Sigmoid colon (tissue), 7 donors: ENCODE measurements at places on chromosomes 3 and 15. TPM values are rescaled to one million over a fixed set of nuclear protein-coding genes. Genes with fewer than 3 reads are reported as not detected.
A peak's percentile ranks its signal among the peaks of the same experiment; 100 is the strongest.

Gene PDIA5
- 15.1 TPM for total RNA-seq

Gene DNAJB8
- total RNA-seq = not detected

Gene HESX1
- 3.6 TPM for total RNA-seq

Gene HTR3E
- total RNA-seq = not detected

Gene GPR149
- not detected for total RNA-seq

Gene SLC22A13
- 2.1 TPM for total RNA-seq

Gene SAMMSON
- not detected for total RNA-seq

Gene ROBO1
- 42.7 TPM for total RNA-seq

Gene C2CD4A
- total RNA-seq = not detected

Gene RCCD1
- total RNA-seq = 8.0 TPM

- no peaks in the 10 kb centered on the region for H3K4me1 ChIP-seq
- no peaks in the 10 kb centered on the region for H3K27me3 ChIP-seq
- no peak overlapping the region for H3K4me3 ChIP-seq
- DNase-seq = no peak
- no peaks in the 10 kb centered on the region for H3K36me3 ChIP-seq
- no peak overlapping the region for H3K27ac ChIP-seq
Measured at GRCh38 chr15:99931703-99932603, 198.7 kb upstream of the LYSMD4 start.

DNA sequence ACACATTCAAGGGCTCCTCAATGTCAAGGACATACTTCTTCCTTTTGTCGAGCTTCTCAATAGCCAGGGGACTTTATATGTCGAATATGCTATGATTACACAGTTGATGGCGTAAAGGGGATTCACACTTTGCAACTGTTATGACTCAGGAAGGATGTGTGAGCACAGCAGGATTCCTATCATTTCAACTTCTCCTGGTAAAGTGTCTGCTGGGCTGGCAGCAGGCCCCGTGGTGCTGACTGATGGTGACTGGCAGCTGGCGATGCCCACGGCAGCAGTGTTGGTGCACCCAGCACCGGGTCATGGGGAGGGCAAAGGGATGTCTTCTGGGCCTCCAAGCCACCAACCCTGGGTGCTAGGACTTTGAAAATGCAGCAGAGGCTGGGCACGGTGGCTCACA, 44.8 kb upstream of the GNB5 start:
- no peak for DNase-seq
- no peak overlapping the region for H3K27ac ChIP-seq
- no peak overlapping the region for H3K4me3 ChIP-seq
- no peaks in the 10 kb centered on the region for H3K4me1 ChIP-seq

DNA sequence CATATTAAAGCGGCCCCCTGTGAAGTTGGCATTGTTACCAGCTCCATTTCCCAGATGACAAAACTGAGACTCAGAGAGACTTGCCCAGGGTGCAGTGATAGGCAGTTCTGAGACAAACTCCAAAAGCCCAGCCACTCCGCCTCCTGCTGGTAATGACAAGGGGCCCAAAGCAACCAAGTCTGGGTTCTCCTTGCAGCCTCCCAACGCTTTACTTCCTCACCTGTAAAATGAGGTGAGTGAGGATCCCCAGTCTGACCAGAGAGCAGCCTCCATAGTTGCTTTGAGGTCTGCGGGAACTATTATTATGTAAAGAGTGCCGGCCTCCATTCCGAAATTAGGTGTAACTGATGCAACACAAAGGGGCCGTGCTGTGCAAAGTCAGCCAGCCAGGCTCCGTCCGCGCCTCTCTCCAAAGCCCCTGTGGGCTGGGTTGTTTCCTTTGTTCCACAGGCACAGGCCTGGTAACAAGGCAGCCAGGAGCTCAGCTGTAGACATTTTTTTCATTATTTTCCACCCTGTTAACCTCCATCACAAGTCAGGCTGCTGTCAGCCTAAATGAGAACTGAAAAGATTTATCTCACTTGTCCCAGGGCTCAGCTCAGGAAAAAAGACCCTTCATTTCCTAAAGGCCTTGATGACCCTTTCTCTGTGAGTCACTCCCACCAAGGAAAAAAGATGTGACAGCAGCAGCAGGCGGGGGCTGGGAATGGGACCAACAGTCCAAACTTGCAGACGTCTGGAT, 139.1 kb upstream of the RAD18 start:
- no peak overlapping the region for H3K27ac ChIP-seq
- H3K4me3 ChIP-seq = no peak overlapping the region
- H3K36me3 ChIP-seq = no peaks in the 10 kb centered on the region
- no peak for DNase-seq

DNA sequence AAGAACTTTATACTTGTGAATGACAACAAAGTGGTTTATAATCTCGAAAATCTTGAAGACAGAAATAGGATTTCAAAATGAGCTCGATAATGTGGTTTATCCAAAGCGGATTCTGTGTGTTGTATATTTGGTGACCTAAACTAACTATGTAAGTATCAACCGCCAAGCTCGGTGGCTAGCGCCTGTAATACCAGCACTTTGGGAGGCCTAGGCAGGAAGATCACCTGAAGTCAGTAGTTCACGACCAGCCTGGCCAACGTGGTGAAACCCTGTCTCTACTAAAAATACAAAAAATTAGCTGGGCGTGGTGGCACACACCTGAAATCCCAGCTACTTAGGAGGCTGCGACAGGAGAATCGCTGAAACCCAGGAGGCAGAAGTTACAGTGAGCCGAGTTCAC, 2.2 kb downstream of the ATP13A3 start:
- H3K4me3 ChIP-seq = no peak overlapping the region
- no peaks in the 10 kb centered on the region for H3K36me3 ChIP-seq
- no peaks in the 10 kb centered on the region for H3K4me1 ChIP-seq
- H3K27me3 ChIP-seq = no peaks in the 10 kb centered on the region
- no peak overlapping the region for H3K27ac ChIP-seq

DNA sequence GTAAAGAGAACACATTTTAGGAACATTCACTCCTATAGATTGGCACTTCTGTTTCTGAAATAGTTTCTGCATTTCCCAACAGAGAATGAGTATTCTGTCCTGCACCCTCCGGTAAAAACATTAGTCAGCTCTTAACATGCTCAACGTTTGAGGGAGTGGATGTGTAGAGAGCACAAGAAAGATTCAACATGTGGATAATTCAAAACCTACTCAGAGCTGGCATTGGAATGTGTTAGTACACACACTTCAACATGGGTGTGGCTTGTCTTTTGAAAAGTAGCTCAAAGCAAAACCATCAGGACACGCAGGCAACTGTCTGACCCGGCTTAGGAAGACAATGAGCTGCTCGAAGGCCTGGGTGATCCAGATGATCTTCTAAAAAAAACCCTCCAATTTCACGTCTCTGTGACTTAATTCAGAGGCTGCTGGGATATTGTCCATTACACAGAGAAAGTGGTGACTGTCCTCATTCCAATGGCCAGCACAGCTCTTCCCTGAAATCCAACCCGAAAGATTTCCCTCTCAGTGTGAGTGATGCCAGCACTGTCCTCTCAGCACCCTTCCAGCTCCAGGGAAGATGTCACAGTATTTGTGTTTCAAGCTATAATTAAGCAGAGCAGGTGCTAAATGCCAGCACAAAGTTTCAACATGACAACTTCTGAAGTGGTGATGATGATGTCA, 18.1 kb downstream of the FBN1 start:
- H3K27ac ChIP-seq = no peak overlapping the region
- no peaks in the 10 kb centered on the region for H3K27me3 ChIP-seq
- no peaks in the 10 kb centered on the region for H3K36me3 ChIP-seq
- H3K4me3 ChIP-seq = no peak overlapping the region

- H3K36me3 ChIP-seq = no peaks in the 10 kb centered on the region
- H3K4me3 ChIP-seq = no peak overlapping the region
Measured at GRCh38 chr3:138361561-138361971, 13.2 kb downstream of the MRAS start.

- H3K27ac ChIP-seq = no peak overlapping the region
- no peaks in the 10 kb centered on the region for H3K36me3 ChIP-seq
- H3K4me3 ChIP-seq = no peak overlapping the region
- no peaks in the 10 kb centered on the region for H3K4me1 ChIP-seq
- no peaks in the 10 kb centered on the region for H3K27me3 ChIP-seq
- DNase-seq = no peak
Measured at GRCh38 chr15:45234562-45235235, 17.3 kb upstream of the SLC28A2 start.

DNA sequence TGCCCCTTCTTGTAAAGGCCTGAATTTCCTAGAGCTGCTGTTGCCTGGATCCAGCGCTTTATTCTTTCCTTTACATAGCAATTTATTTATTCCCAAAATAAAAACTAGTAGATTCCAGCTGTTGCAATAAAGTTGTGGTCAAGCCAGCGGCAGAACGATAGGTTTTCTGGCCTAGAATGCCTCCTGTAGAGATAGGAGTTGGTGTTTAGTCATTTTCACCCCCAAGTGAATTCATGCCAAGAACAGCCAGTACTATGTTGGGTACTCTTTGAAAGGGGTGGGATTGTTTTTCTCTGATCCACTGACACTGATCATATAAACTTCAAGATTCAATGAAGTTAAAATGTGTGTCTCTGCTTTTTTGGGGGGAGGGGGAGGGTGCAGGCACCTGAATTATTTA, 69.7 kb downstream of the KLHL25 start:
- no peaks in the 10 kb centered on the region for H3K27me3 ChIP-seq
- H3K4me1 ChIP-seq = peaks cover 40% of the 10 kb centered on the region
- peak overlapping the region; percentile 65 for H3K27ac ChIP-seq
- no peak overlapping the region for H3K4me3 ChIP-seq
- no peak for DNase-seq

GRCh38 chr3:106729481-106729880, 647.8 kb upstream of the CCDC54 start:
- H3K36me3 ChIP-seq = no peaks in the 10 kb centered on the region
- no peaks in the 10 kb centered on the region for H3K27me3 ChIP-seq
- H3K27ac ChIP-seq = no peak overlapping the region
- no peaks in the 10 kb centered on the region for H3K4me1 ChIP-seq
- no peak overlapping the region for H3K4me3 ChIP-seq
- no peak for DNase-seq

DNA sequence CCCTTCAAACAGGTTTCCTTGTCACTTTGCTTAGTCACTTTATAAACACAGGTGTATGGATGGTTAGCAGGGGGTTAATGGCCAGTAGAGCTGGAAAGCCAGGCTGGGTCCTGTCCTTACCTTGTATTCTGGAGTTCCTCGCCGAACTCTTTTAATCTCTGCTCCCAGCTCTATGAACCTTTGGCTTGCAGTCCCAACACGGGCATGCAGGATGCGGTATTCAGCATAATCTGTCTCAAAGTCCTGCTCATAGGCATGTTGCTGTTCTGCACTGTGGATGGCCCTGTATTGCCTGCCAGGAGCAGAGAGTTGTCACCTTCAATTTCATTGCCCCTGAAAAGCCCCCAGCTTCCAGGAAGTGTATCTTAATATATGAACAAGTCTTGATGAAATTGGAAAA, 2.7 kb downstream of the ELL3 start:
- no peak for DNase-seq
- H3K27me3 ChIP-seq = no peaks in the 10 kb centered on the region
- H3K4me1 ChIP-seq = peaks cover 17% of the 10 kb centered on the region
- H3K27ac ChIP-seq = no peak overlapping the region
- no peak overlapping the region for H3K4me3 ChIP-seq
- H3K36me3 ChIP-seq = peaks cover 15% of the 10 kb centered on the region

DNA sequence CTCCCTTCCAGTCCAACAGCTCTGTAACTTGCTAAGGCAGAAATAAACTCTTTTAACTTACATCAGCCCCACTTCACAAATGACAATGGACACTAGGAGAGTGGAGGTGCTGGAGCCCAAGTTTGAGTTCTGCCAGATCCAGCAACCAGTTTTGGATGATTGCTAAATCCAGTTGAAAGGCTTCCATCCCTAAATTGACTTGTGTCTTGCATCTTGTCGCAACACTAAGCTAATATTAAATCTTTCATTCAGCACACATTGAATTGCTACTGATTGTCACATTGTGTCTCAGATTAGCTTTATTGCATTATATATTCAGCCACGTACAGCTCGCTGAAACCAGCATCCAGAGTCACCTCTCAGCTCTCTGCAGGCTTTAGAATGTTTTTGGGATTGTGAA, 41.7 kb upstream of the LIPC start:
- no peaks in the 10 kb centered on the region for H3K4me1 ChIP-seq
- no peak overlapping the region for H3K27ac ChIP-seq
- no peak overlapping the region for H3K4me3 ChIP-seq
- DNase-seq = no peak
- no peaks in the 10 kb centered on the region for H3K36me3 ChIP-seq

DNA sequence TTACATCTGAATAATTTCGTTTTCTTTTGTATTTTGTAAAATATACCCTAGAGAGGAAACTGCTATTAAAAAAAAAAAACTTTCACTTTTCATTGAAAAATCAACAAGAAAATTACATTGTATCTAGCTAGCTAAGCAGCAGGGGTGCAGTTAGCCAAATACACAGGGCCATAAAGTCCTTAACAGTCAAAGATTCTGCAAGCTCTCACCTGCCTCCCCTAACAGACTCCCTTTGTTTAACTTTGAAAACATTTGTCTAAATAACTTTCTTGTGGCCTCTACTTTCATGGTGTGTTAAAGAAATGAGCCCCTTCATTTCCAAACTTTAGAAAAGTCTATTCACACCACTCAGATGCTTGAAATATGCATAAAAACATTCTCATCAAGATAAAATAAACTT, 23.3 kb downstream of the CBLB start:
- H3K27me3 ChIP-seq = no peaks in the 10 kb centered on the region
- no peak for DNase-seq
- H3K36me3 ChIP-seq = no peaks in the 10 kb centered on the region
- peaks cover 43% of the 10 kb centered on the region for H3K4me1 ChIP-seq
- no peak overlapping the region for H3K4me3 ChIP-seq

- H3K27ac ChIP-seq = peak overlapping the region; percentile 88
- H3K27me3 ChIP-seq = no peaks in the 10 kb centered on the region
- no peaks in the 10 kb centered on the region for H3K36me3 ChIP-seq
- peaks cover 46% of the 10 kb centered on the region for H3K4me1 ChIP-seq
- peak overlapping the region; percentile 96 for H3K4me3 ChIP-seq
Measured at GRCh38 chr3:108089579-108089978, 1.3 kb downstream of the CD47 start.

DNA sequence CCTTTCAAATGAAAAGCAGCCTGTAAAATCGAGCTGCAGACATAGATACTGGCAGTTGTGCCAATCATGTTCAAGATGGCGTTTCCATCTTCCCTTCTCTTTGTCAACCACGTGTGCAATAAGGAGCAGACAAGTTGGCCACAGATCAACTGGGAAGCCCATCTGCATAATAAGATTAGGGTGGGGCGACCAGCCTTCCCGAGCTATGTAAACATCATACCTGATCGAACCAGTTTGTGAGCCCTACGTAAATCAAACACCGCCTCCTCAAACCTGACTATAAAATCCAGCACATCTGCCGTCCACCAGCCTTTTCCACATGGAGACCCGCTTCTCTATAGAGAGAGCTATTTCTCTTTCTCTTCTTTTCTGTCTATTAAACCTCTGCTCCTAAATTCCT, 37.2 kb downstream of the TRIM42 start:
- no peak overlapping the region for H3K4me3 ChIP-seq
- H3K27me3 ChIP-seq = no peaks in the 10 kb centered on the region
- no peaks in the 10 kb centered on the region for H3K4me1 ChIP-seq
- no peak overlapping the region for H3K27ac ChIP-seq
- H3K36me3 ChIP-seq = no peaks in the 10 kb centered on the region
- no peak for DNase-seq
